ENCODE measurements at places on chromosomes 12 and 14. TPM values are rescaled to one million over a fixed set of nuclear protein-coding genes. Genes with fewer than 3 reads are reported as not detected.
A peak's percentile ranks its signal among the peaks of the same experiment; 100 is the strongest.

- DNase-seq: no peak
These were observed 630 bp downstream of the MYL6B start for GRCh38 chr12:56152756-56153677.

GALNT8 gene
- total RNA-seq: 0.04 TPM

FAM181A gene
- total RNA-seq: not detected

GRCh38 chr12:75135026-75135425, 74.6 kb downstream of the KCNC2 start:
- DNase-seq: no peak

FGF23 gene
- total RNA-seq: not detected

GRCh38 chr12:104588047-104588920, 131.5 kb downstream of the CHST11 start:
- DNase-seq: peak; percentile 20

TMEM52B gene
- 0.10 TPM for total RNA-seq

NUBPL gene
- total RNA-seq: 17.3 TPM

Data from H4 (cell line).